Renal pelvis (tissue), 12 donors: ENCODE measurements at places on chromosomes 6 and 20. TPM values are rescaled to one million over a fixed set of nuclear protein-coding genes. Genes with fewer than 3 reads are reported as not detected.

ALDH5A1 gene
- polyA plus RNA-seq = 31.9 TPM

DNA sequence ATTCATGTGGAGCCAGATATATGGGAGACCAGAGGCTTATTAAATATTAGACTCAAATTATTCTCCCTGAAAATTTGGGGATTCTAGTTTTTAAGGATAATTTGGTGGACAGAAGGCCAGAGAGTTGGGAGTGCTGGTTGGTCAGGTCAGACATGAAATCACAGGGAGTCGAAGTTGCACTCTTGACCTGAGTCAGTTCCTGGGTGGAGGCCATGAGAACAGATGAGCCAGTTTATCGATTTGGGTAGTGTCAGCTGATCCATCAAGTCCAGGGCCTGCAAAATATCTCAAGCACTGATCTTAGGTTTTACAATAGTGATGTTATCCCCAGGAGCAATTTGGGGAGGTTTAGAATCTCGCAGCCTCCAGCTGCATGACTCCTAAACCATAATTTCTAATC is 563.5 kb upstream of the NRSN1 start:
- DNase-seq = no peak

DNA sequence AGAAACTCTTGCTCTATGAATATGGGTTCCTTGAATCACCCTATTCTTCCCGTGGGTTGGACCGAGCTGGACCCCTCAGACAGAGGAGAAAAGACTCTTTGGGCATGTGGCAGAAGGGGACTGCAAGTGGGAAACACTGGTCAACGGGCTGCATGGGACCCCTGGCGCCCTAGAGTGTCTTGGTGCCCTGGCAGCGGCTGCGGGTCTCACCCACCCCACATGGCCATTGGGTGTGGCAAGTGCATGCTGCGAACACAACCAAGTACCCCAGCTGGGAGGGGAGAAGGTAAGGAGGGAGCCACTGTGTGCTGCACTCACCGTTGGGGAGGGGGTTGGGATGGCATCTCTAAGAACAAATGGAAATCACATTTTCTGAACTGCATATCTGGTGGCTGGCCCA is 438.8 kb upstream of the EYS start:
- no peak for DNase-seq

DNA sequence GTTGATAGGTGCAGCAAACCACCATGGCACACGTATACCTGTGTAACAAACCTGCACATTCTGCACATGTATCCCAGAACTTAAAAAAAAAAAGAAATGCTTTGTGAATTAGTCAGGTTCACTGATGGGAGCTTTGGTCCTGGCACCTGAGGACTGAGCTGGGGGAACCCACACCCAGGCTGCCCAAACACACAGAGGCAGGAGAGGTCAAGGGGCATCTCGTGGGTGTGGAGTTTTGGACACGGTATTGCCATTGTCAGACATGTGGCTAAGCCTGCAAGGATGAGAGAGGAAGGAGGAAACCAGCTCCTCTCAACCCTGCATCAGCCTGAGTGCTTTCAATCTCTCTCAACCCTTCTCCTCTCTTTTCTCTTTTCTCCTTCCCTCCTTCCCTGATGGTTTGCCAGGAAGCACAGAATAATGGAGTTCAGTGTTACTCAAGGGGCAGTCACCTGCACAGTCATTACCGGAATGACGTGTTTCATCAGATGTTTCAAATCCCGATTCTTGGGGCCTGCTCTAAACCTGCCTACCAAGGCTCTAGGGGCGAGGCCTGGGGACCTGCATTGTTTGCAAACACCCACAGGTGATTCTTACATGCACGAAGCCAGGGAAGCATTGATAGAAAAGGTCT is 89.9 kb upstream of the NEDD9 start:
- no peak for DNase-seq

GRCh38 chr6:75201901-75202672 is 3.8 kb downstream of the COL12A1 start:
- DNase-seq = no peak

COL11A2 gene
- 4.8 TPM for polyA plus RNA-seq

- DNase-seq = no peak
Observed at GRCh38 chr6:21185861-21186478, 407.6 kb upstream of the SOX4 start.

- DNase-seq = no peak
Observed at GRCh38 chr6:4162370-4162769, 27.0 kb upstream of the ECI2 start.

CTAGE9 gene
- polyA plus RNA-seq = not detected

GRCh38 chr20:64121586-64121985 is 14.2 kb upstream of the NPBWR2 start:
- DNase-seq = no peak

- no peak for DNase-seq
Observed at GRCh38 chr6:142725024-142725770, 219.8 kb downstream of the HIVEP2 start.

HLA-DPA1 gene
- 21.3 TPM for polyA plus RNA-seq

RSPO3 gene
- 21.1 TPM for polyA plus RNA-seq

GRCh38 chr6:96794980-96795379 is 42.3 kb downstream of the GPR63 start:
- DNase-seq = no peak

DNA sequence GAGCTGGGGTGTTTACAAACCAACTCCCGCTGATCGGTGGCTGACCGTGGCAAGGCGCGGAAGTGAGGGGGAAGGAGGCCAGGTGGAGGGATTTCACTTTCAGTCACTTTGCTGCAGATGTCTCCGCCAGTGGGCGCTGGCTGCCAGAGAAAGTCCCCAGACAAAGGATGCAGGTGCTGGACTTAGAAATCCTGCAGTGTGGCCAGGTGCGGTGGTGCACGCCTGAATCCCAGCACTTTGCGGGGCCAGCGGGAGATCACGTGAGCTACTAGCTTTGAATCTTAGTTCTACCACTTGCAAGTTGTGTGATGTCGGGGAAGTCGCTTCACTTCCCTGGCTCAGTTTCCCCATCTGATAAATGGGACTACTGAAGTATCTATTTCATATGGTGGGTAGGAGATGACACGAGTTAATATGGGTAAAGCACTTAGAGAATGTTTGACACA is 180.4 kb downstream of the ZNF217 start:
- peak; percentile 68 for DNase-seq

- no peak for DNase-seq
Observed at GRCh38 chr6:76422511-76423213, 350.2 kb upstream of the IMPG1 start.

GRCh38 chr20:47464380-47465101 is 37.1 kb upstream of the NCOA3 start:
- DNase-seq = peak; percentile 14

ULBP1 gene
- polyA plus RNA-seq = 1.3 TPM

GRCh38 chr6:161094955-161095354 is 103.4 kb downstream of the MAP3K4 start:
- no peak for DNase-seq

GRCh38 chr6:67634199-67634598 is 1000.9 kb upstream of the ADGRB3 start:
- DNase-seq = no peak

GRCh38 chr6:163418311-163419029 is 4.0 kb downstream of the QKI start:
- DNase-seq = no peak

IL17A gene
- not detected for polyA plus RNA-seq

ZKSCAN3 gene
- 10.7 TPM for polyA plus RNA-seq

CST2 gene
- polyA plus RNA-seq = not detected

DNA sequence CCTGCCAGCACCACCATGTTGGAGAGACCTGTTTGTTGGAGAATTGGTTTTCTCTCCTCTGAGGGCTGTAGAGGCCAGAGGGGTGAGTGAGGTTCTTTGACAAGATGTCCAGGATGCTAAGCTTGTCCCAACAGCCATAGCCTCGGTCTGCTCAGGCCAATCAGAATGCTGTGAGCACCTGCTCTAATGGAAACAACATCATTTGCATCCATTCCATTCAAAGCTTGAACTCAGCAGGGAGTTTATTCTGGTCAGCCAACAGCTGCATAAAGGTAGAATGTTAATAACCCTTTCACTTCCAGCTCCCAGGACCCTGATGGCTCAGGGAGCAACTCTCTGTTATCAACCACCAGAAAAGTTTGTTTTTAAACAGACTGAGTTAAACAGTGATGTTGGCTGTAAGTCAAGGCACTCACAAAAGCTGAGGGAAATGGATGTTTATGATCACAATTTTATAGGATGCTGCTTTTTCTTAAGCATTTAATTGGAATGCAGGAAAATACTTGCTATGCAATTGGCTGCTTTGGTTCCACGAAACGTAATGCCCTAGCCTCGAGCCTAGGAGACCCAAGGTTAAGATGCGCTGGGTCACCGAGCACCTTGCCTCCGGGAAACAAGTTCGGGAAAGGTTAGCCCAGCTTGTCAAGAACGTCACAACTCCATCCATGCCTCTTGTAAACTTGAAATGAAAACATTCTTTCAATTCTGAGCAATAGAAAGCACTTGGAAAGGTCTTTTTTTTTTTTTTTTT is 155.2 kb downstream of the NFATC2 start:
- no peak for DNase-seq

ELOVL4 gene
- polyA plus RNA-seq = 2.4 TPM

ZC2HC1B gene
- polyA plus RNA-seq = not detected

DNA sequence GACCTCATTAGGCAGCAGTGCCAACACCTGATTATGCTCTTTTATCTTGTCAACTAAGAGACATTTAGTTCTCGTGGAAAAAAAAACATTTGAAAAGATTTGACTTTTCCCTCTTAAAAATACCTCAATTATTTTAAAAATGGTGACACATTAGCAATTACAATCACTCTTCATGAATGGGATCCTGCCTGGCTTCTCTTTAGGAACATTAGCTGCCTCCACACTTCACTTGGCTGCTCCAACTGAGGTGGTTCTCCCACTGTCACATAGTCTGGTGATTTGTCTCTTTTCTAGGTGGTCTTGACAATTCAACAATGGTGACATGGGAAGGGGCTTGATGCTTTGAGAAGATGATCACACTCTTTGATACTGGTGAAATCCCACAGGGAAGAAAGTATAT is 26.2 kb upstream of the SLC35F1 start:
- no peak for DNase-seq

SMOC2 gene
- polyA plus RNA-seq = 17.7 TPM

DNA sequence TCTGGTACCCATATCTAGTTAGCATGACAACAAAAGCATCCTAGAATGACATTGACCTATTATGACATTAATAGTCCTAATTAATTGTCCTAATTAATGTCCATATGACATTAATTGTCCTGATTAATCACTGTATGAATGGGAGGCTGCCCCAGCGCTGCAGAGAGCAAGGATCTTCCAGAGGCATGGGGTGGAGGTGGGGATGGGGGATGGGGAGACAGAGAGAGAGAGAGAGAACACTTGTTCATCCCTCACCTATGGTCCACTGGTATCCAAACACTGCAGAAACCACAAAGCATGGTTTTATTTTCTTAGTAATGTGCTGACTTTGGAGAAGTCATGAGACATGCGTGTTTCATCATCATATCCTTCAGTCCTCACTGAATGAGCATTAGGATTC is 235.1 kb downstream of the FNDC1 start:
- no peak for DNase-seq

GNL1 gene
- 111 TPM for polyA plus RNA-seq

- peak; percentile 7 for DNase-seq
Observed at GRCh38 chr20:16224836-16225235, 348.4 kb downstream of the KIF16B start.

GRCh38 chr20:32539817-32540675 is 45.1 kb downstream of the NOL4L start:
- no peak for DNase-seq
